ENCODE measurements at places on chromosomes 11 and 22.

DNA sequence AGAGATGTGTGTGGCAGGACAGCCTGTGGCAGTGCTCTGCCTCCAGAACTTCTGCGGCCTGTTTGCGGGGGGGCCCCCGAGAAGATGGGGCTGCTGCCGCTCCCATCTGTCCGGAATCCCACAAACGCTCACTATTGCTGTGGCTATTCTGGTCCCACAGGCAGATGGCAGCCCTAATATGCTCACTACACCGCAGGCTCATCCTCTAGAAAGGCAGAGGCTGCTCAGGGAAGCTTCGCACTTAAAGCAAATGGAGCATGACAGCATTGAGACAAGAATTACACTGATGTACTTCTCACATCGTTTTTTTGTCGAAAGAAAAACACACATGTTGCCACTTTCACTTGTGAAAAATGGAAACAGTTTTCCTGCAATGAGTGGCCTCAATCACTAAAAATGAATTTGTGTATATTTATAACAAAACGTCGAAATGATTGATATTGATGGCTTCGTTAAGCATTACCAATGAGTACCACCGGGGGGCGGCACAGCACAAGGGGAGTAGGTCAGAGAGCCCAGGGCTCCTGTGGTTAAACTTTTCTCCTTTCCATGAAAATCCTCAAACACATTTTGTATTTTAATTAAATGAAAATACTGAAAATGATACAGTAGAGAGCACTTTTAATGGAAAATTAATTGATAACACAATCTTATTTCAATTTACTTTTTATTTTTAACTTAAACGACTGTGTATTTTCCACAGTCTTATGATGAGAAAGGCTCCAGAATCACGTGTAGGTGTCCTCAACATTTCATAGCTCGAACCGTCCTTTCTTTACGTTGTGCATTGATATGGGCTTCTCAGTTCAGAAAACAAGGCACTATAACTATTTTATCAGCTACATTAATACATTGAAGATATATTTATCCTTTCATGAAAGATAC lies 69.1 kb downstream of the CTTN start:
- peak; percentile 51 for DNase-seq

DNA sequence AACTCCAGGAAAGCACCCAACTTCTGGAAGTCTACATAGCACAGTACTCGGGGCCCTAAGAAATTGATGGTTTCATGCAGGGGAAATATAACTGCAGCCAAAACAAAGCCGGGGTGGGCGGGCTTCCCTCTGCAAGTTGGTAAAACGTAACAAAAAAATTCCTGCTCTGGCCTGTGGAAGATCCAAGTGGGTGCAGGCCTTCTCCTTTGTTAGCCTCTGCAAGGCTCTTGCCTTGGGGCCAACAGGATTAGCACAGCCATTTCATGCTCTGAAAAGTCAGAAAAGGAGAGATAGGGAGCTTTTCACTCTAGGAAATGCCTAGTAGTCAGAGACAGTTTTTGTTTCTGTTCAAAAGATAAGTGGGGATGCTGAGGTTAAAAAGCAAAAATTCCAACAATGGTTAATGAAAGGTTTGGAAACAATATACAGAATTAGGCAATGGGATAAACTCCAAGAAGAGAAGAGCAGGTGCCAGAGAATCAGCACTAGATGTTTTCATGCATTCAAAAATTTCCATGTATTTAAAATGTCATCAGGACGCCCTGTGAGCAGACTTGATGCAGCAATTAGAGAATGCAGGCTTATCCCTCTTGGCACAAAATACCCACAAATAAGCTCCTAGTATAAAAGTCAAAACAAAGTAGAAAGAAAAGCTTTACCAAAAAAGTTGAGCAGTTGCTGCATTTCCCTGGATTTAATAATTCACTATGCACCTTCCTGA lies 72.3 kb upstream of the CHRM4 start:
- DNase-seq = no peak

- no peak for DNase-seq
These were observed 10.0 kb upstream of the TMEM123 start for GRCh38 chr11:102462610-102463009.

GRCh38 chr11:118061586-118062125 lies 15.2 kb upstream of the TMPRSS4 start:
- no peak for DNase-seq

DNA sequence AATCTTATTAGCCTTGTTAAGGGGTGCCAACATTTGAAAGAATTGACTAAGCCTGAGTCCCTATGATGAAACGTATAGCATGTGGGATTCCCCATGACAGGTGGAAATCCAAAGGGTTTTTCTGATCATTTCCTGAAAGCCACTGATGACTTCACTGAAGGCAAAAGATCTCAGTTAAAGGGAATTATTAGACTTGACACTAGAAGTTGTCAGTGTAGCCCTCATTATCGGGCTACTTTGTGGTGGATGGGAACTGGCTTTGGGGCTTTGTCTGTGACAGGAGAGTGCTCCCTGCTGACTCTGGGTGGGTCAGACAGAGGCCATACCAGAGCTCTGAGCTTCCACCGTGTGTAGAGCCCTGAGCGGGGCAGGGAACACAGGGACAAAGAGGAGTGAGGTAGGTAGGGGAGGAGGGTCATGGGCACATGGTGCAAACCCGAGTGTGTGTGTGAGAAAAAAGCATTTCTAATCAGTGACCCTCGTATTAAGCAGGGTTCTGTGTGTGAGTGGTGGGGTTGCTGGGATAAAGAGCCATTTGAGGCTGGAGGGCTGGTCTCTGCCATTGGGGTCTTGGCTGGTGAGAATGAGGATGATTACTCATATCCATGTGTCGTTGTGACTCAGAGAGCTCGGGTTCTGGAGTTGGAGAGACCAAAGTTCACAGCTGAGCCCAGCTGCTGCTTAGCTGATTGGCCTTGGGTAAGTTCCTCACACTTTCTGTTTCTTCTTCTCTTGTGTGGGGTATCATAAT lies 101.1 kb downstream of the GRIK4 start:
- no peak for DNase-seq
